Memory B cell (primary cell): ENCODE measurements at places on chromosomes 1 and 21.

DNA sequence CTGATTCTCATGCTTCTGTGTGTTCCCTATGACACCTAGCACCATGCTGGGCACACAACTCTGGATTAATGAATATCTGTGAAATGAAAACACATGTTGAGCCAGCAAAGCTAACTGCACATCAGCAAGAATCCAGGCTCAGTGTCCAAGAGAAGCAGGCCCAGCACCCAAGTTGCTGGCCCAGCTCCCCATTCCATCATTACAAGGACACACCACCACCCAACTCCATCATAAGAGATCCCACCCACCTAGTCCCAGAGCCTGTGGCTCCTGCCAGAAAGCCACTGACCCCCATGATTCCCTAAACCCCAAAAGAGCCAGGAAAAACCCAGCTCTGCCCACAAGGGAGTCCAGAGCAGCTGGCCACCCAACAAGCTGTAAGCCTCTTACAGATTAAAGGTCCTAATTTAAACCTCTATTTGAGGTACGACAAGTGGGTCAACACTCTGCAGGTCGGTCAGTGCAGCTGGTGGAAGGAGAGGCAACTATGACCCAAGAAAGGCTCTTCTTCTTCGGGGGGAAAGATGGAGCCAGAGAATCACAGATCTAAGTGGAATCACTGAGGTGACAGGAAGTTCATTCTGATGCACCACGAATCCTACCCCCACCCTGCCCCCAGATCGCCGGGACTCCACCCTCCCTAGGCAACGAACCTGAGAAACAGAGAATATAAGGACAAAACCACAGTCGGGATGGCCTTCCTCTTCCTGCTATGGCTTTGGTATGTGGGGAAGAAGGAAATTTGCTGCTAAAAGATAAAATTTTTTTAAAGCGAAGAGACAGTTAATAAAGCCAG, 58.2 kb downstream of the CD34 start:
- no peak for DNase-seq
- no peak overlapping the region for H3K4me3 ChIP-seq
- H3K27ac ChIP-seq: no peak overlapping the region
- H3K4me1 ChIP-seq: peaks cover 57% of the 10 kb centered on the region
- no peaks in the 10 kb centered on the region for H3K27me3 ChIP-seq
- H3K36me3 ChIP-seq: peaks cover 21% of the 10 kb centered on the region

DNA sequence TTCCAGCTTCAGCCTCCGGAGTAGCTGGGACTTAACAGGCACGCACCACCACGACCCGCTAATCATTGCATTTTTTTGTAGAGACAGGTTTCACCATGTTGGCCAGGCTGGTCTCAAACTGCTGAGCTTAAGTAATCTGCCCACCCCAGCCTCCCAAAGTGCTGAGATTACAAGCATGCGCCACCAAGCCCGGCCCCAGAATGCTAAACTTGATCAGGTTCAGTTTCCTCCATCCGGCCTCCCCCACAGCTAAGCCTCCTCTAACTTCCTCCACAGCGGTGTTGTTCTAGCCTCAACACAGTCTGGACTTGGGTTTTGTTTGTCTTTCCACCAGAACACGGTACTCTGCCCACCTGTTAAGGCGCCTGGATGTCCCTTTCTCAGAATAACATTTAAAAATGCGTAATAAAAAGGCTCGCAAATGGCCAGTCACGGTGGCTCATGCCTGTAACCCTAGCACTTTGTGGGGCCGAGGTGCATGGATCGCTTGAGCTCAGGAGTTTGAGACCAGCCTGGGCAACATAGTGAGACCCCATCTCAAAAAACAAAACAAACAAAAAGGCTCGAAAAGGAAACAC, 2.4 kb downstream of the PARP1 start:
- peak overlapping the region; percentile 91 for H3K4me3 ChIP-seq
- peak overlapping the region; percentile 96 for H3K27ac ChIP-seq
- H3K36me3 ChIP-seq: peaks cover 7% of the 10 kb centered on the region
- no peak for DNase-seq
- H3K4me1 ChIP-seq: peaks cover 52% of the 10 kb centered on the region

DNA sequence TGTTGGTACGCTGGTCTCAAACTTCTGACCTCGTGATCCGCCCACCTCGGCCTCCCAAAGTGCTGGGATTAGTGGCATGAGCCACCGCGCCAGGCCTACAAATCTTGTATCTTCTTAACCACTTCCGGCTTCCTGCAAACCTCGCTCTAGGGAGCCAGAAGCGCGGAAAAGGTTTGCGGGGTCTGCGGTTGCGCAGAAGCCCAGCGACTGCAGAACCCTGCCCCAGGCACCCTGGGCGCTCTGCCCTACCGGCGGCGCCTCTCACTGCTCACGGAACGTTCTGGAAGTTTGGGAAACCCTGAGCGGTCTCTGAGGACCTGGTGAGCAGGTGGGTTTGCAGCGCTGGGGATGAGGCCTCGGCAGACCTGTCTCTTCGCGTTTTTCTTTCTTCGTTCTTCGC, at the start of gene C1orf146:
TSS of gene C1orf146 (plus strand) at position 195 of the 400 bp plus-strand sequence. CDS start 13,506 bp downstream, outside the sequence.
- H3K27me3 ChIP-seq: no peaks in the 10 kb centered on the region
- no peaks in the 10 kb centered on the region for H3K36me3 ChIP-seq
- H3K4me3 ChIP-seq: no peak within 1 kb of the TSS
- no peaks in the 10 kb centered on the region for H3K4me1 ChIP-seq
- DNase-seq: no peak

- peaks cover 27% of the 10 kb centered on the region for H3K4me1 ChIP-seq
- H3K4me3 ChIP-seq: peak overlapping the region; percentile 43
- DNase-seq: peak; percentile 41
- peak overlapping the region; percentile 86 for H3K27ac ChIP-seq
- H3K36me3 ChIP-seq: no peaks in the 10 kb centered on the region
These were observed 18.0 kb upstream of the PTP4A2 start for GRCh38 chr1:31955917-31956736.

- H3K4me1 ChIP-seq: peaks cover 10% of the 10 kb centered on the region
- H3K27ac ChIP-seq: no peak overlapping the region
- H3K4me3 ChIP-seq: no peak overlapping the region
- no peaks in the 10 kb centered on the region for H3K27me3 ChIP-seq
- no peak for DNase-seq
- peaks cover 17% of the 10 kb centered on the region for H3K36me3 ChIP-seq
These were observed 5.8 kb downstream of the PCNX2 start for GRCh38 chr1:233289676-233290075.

DNA sequence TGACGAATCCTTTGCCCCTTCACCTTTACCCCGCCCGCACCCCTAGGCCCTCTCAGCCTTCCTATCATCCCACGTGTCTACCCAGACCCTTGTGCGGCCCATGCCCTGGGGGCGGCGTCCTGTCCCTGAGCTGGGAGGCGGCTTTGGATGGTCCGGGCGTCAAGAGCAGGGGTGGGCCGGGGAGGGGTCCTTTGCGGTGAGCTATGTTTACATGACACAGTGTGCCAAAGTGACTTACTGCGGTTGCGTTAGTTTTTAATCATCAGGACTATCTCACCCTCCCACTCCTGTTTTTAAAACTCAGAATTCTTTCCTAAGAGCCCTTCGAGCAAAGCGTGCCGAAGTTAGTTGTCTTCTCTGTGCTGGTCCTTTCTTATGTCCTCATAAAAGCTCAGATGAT, 144.6 kb downstream of the PGBD5 start:
- H3K27me3 ChIP-seq: no peaks in the 10 kb centered on the region
- H3K36me3 ChIP-seq: peaks cover 11% of the 10 kb centered on the region
- H3K4me1 ChIP-seq: peaks cover 32% of the 10 kb centered on the region
- DNase-seq: no peak
- peak overlapping the region; percentile 32 for H3K4me3 ChIP-seq

DNA sequence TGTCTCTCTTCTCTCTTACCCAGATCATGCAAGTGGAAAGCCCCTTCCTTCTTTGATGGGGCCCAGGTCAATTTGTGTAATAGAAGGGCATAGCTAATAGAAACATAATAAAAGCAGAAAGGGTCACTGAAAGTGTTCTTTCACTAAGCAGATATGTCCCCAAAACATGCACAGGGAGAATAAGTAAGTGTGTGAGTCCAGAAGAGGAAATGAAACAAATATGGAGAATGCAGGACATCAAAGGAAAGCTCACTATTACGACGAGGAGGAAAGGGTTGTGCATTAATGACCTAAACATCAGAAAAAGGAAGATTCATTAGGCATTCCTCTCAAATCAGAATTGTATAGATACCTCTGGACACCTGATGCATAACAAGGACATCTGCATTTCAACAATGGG, 81.4 kb upstream of the SMYD2 start:
- no peak for DNase-seq
- no peak overlapping the region for H3K4me3 ChIP-seq
- H3K4me1 ChIP-seq: peaks cover 2% of the 10 kb centered on the region
- no peak overlapping the region for H3K27ac ChIP-seq
- H3K36me3 ChIP-seq: no peaks in the 10 kb centered on the region

DNA sequence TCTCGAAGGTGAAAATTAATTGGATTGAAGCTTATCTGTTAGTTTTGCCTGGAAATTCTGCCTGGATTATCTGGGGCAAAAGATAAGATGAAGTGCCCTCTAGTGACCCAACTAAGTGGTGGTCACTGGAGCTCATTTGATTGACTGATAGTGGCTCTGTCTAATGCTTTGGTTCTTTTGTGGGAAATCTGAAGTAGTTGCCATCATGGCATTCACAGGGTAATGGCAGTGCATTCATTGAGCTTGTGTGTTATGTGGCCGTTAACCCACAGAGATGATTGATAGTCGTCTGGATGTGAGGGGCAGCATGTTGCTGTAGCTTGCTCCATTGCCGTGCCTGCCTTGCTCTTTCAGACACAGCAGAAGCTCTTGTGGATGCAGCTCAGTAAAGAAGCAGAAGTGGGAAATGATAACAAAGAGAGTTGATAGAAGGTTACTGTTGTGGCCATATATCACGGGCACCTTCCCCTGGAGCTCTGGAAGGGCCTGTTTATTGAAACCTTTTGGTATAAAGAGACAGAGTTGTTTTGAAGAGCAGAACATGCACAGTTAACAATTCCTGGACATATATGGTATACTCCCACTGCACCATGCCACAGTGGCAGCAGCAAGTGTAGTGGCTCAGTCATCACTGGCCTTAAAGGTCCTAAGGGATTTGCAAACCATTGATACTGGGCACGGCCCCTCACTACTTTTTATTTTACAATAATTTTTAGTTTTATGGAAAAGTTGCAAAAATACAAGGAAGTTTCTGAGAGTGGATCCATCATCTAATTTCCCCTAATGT, 42.0 kb downstream of the CXADR start:
- no peak overlapping the region for H3K27ac ChIP-seq
- DNase-seq: no peak
- peaks cover 2% of the 10 kb centered on the region for H3K27me3 ChIP-seq
- H3K36me3 ChIP-seq: no peaks in the 10 kb centered on the region
- no peak overlapping the region for H3K4me3 ChIP-seq

GRCh38 chr1:167105271-167106118, 11.6 kb downstream of the STYXL2 start:
- no peak overlapping the region for H3K27ac ChIP-seq
- peaks cover 27% of the 10 kb centered on the region for H3K4me1 ChIP-seq
- no peaks in the 10 kb centered on the region for H3K36me3 ChIP-seq
- peaks cover 9% of the 10 kb centered on the region for H3K27me3 ChIP-seq
- peak overlapping the region; percentile 69 for H3K4me3 ChIP-seq

GRCh38 chr1:160606611-160607010, 27.3 kb upstream of the CD84 start:
- H3K27me3 ChIP-seq: no peaks in the 10 kb centered on the region
- DNase-seq: no peak
- peaks cover 14% of the 10 kb centered on the region for H3K4me1 ChIP-seq
- peak overlapping the region; percentile 65 for H3K27ac ChIP-seq
- peaks cover 19% of the 10 kb centered on the region for H3K36me3 ChIP-seq

DNA sequence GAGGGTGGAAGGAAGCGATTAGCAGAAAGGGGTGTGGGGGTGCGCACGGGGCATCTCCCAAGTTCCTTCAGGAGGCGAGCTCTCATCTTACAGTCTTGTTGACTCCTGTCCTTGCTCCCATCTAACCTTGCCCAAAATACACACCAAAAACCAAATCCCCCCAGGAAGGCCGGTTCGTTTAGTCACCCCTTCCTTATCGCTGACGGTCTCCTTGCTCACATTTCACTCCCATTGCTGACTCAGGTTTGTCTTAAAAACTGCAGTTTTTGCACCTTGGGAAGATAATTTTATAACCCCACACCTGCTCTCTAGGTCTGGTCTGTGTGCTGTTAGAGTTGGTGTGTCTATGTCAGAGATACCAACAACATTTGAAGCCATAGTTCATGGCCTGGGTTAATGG, 68.1 kb upstream of the F3 start:
- H3K4me3 ChIP-seq: no peak overlapping the region
- H3K36me3 ChIP-seq: no peaks in the 10 kb centered on the region
- H3K4me1 ChIP-seq: no peaks in the 10 kb centered on the region
- H3K27ac ChIP-seq: no peak overlapping the region
- peaks cover 2% of the 10 kb centered on the region for H3K27me3 ChIP-seq
- no peak for DNase-seq

DNA sequence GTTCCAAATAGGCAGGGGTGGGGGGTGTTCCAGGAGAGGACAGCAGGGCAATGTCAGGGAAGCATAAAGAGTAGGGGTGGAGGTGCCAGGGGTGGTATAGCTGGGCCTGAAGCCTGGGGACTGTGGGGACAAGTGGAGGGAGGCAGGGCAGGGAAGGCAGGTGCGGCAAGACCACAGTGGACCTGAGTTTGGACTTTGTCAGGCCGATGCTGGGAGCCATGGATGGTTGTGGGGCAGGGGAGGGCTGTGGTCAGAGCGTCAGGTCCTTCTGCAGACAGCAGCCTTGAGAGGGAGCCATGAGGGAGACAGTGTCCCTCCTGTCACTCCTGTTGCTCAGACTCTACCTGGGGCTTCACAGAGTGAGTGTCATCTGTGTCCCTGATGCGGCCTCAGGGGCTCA, 320.3 kb downstream of the PTPRU start:
- peaks cover 7% of the 10 kb centered on the region for H3K27me3 ChIP-seq
- H3K4me3 ChIP-seq: no peak overlapping the region
- H3K4me1 ChIP-seq: no peaks in the 10 kb centered on the region
- H3K27ac ChIP-seq: no peak overlapping the region
- no peaks in the 10 kb centered on the region for H3K36me3 ChIP-seq
